ENCODE measurements at places on chromosomes 1 and 21. TPM values are rescaled to one million over a fixed set of nuclear protein-coding genes. Genes with fewer than 3 reads are reported as not detected.

Gene TSACC
- total RNA-seq, result 1.2 TPM

Gene ATAD3C
- total RNA-seq, result 21.3 TPM

Gene LCK
- total RNA-seq, result 3.5 TPM

Gene KPNA6
- total RNA-seq, result 44.6 TPM

Gene AIRE
- not detected for total RNA-seq

Gene OR2L3
- total RNA-seq, result not detected

Gene CD164L2
- 0.54 TPM for total RNA-seq

Gene LIX1L
- 26.9 TPM for total RNA-seq

Gene NTRK1
- total RNA-seq, result 0.11 TPM

Gene SRGAP2B
- total RNA-seq, result 11.6 TPM

GRCh38 chr1:89064632-89065031 is 376 bp downstream of the GBP1 start:
- H3K4me1 ChIP-seq, result peaks cover 22% of the 10 kb centered on the region
- DNase-seq, result no peak
- H3K27me3 ChIP-seq, result no peaks in the 10 kb centered on the region
- H3K27ac ChIP-seq, result peak overlapping the region; percentile 93

DNA sequence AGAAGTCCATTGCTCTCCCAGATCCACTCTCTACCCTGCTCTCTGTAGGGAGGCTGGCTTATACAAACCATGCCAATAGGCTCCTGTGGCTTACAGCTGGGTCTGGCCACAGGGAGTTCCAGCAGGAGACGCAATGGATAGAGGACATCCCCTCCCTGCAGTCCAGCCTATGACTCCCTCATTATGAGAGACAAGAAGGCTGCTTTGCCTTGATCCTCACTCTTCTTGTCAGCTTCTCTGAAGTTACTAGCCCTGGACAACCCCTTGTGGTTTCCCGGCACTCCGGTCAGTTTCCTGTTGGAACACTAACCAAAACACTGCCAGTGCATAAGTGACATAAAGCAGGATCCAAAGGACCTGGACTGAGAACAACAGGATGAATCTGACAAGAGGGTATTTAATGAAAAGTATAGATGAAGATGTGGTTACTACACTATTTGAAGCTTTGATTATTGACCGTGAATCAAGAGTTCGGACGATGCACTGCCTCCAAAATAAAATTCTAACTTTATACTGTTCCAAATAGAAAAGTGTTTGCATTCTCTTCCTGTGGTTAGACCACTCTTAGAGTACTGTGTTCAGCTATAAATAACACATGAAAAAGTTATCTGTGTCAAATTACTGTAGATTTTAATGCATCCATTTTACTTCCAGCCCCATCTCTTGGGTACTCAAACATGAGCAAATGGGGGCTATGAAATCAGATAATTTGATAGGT is 32.7 kb upstream of the ZNF326 start:
- H3K4me1 ChIP-seq, result no peaks in the 10 kb centered on the region
- H3K27me3 ChIP-seq, result no peaks in the 10 kb centered on the region
- no peaks in the 10 kb centered on the region for H3K36me3 ChIP-seq
- DNase-seq, result no peak
- no peak overlapping the region for H3K27ac ChIP-seq
- no peak overlapping the region for H3K4me3 ChIP-seq

GRCh38 chr1:1550591-1551432 is 10.4 kb upstream of the TMEM240 start:
- H3K27ac ChIP-seq, result no peak overlapping the region
- peaks cover 15% of the 10 kb centered on the region for H3K4me1 ChIP-seq
- H3K36me3 ChIP-seq, result no peaks in the 10 kb centered on the region
- peak; percentile 20 for DNase-seq

- DNase-seq, result no peak
- H3K27me3 ChIP-seq, result no peaks in the 10 kb centered on the region
- H3K27ac ChIP-seq, result no peak overlapping the region
- H3K4me3 ChIP-seq, result no peak overlapping the region
- no peaks in the 10 kb centered on the region for H3K4me1 ChIP-seq
Measured at GRCh38 chr21:35202431-35202830, 153.3 kb upstream of the RUNX1 start.

DNA sequence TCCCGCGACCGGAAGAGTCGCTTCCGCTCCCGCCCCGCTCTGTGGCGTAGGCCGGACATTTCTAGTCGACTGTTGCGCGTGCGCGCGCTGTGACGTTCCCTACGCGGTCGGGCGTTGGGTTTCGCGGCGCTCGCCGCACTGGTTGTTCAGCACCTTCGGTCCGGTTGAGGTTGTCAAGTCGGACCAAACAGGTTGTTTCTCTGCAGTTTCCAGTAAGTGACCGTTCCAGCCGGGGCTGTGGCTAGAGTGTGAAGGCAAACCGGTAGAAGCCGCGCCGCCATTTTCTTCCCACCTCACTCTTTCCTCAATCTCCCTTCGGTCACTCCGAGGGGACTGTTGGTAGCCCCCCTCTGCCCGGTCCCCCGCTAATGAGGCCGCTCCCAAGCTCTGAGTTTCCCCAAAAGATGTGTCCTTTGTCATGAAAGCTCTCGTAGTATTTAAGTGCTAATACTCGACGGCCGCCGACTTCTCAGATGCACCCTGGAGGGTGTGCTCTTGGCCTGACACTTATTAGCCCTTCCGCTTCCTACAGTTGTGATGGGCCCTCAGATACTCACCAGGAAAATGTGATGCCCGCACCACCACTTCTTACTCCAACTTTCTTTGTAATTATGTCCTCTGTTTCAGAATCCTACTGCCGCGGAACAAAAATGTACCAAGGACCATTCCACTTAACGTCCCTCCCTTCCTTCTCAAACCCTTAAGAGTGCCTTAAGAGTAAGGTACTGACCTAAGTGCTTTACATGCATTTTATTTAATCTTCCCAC is 56.3 kb downstream of the TRAF5 start:
- DNase-seq, result peak; percentile 95
- no peaks in the 10 kb centered on the region for H3K36me3 ChIP-seq
- peak overlapping the region; percentile 60 for H3K4me3 ChIP-seq

DNA sequence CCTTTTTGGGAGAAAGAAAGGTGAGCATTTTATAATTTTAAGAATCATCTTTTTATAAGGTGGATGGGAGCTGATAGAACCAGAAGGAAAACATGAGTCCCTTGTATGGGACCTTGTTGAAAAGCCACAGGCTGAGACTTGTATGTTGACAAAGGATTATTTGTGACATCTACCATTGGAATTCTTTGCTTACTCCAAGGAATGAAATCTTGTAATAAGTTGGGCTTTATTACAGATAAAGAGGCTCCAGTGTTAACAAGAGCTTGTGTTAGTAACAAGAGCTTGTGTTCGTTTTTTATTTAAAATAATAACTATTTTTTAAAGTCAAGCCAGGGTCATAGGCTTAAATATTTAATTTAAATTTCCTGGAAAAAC is 201.1 kb upstream of the CHRM3 start:
- no peaks in the 10 kb centered on the region for H3K36me3 ChIP-seq
- no peaks in the 10 kb centered on the region for H3K27me3 ChIP-seq
- no peak overlapping the region for H3K27ac ChIP-seq
- H3K4me1 ChIP-seq, result no peaks in the 10 kb centered on the region
- H3K4me3 ChIP-seq, result no peak overlapping the region

DNA sequence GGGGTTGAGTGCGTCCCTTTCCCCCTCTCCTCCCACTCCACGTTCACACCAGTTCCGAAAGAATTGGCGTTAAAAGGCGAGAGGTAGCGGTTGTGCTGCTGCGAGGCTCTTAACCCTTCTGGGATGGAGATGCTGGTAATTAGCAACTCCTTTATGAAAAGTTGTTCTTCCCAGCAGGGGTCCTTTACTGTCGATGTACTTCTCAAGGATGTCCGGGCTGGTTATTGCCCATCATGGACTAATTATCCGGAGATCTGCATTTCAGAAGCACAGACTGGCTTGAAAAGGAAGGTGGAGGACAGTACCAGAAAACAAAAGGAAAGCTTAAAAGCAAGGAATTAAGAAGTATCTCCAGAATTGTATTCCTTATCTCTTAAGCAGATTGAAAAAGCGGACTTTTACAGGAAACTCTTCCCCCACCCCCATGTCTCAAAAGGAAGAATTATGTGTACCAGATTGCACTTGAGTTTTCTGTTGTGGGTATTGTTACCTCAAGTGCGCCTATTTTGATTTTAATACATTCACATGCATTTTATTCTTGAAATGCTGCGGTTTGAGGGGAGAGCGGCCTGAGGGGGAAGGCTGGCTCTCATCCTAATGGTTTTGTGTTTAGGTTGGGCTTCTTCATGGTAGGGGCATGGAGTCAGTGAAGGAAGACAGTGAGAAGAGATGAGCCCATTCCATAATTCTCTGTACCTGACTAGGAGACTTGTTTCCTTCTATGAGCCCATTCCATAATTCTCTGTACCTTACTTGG is 1.5 kb downstream of the AK4 start:
- H3K27me3 ChIP-seq, result no peaks in the 10 kb centered on the region
- H3K36me3 ChIP-seq, result no peaks in the 10 kb centered on the region
- H3K4me1 ChIP-seq, result no peaks in the 10 kb centered on the region
- peak overlapping the region; percentile 19 for H3K27ac ChIP-seq

GRCh38 chr1:184792450-184792969 is 37.9 kb upstream of the EDEM3 start:
- no peaks in the 10 kb centered on the region for H3K4me1 ChIP-seq
- no peak overlapping the region for H3K4me3 ChIP-seq
- peak overlapping the region; percentile 6 for H3K27ac ChIP-seq
- H3K27me3 ChIP-seq, result no peaks in the 10 kb centered on the region
- peak; percentile 10 for DNase-seq

DNA sequence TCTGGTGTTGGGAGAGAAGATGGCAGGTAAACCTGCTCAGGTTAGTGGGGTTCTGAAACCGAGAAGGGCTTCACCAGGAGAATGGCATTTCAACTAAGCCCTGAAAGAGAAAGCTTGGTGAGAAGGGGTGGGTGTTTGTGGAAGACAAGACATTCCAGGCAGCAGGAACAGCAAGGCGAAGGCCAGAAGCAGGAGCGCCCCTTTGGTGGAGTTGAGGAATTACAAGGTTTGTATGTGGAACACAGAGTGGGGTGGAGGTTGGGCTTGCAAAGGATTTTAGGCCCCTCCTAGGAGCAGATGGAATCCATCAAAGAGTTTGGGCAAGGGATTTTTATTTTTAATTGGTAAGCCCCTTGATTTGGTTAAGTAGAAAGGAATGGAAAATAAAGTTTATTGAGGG is 24.8 kb upstream of the ELOA start:
- no peaks in the 10 kb centered on the region for H3K4me1 ChIP-seq
- no peak overlapping the region for H3K4me3 ChIP-seq
- peak; percentile 5 for DNase-seq
- no peaks in the 10 kb centered on the region for H3K36me3 ChIP-seq

DNA sequence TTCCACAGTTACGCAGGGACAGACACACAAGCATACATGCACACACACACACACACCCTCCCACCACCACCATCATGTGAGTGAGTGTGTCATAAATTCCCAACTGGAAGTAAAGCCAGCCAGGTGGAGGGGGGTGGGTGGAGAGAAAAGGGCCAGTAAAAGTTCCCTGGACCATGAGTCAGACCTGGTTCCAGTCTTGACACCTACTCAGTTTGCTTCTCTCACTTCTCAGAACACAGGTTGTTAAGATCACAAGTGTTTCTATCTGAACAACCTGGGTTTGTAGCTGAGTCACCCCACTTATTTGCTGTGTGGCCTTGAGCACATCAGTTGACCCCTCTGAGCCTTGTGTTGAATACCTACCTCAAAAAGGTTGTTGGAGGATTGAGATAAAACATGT is 9.6 kb downstream of the EPHA10 start:
- no peak overlapping the region for H3K4me3 ChIP-seq
- no peaks in the 10 kb centered on the region for H3K36me3 ChIP-seq
- H3K27ac ChIP-seq, result no peak overlapping the region
- no peak for DNase-seq

- DNase-seq, result peak; percentile 19
- H3K27ac ChIP-seq, result peak overlapping the region; percentile 7
- H3K4me3 ChIP-seq, result no peak overlapping the region
- H3K36me3 ChIP-seq, result no peaks in the 10 kb centered on the region
Measured at GRCh38 chr1:91889717-91890459, 3.9 kb upstream of the TGFBR3 start.

GRCh38 chr1:8318436-8318835 is 522 bp downstream of the SLC45A1 start:
- H3K27ac ChIP-seq, result no peak overlapping the region
- no peaks in the 10 kb centered on the region for H3K36me3 ChIP-seq
- no peak for DNase-seq

GRCh38 chr1:225258811-225259210 is 169.0 kb downstream of the LBR start:
- no peaks in the 10 kb centered on the region for H3K4me1 ChIP-seq
- H3K27me3 ChIP-seq, result no peaks in the 10 kb centered on the region
- no peak for DNase-seq
- no peaks in the 10 kb centered on the region for H3K36me3 ChIP-seq
- no peak overlapping the region for H3K4me3 ChIP-seq
- H3K27ac ChIP-seq, result no peak overlapping the region

DNA sequence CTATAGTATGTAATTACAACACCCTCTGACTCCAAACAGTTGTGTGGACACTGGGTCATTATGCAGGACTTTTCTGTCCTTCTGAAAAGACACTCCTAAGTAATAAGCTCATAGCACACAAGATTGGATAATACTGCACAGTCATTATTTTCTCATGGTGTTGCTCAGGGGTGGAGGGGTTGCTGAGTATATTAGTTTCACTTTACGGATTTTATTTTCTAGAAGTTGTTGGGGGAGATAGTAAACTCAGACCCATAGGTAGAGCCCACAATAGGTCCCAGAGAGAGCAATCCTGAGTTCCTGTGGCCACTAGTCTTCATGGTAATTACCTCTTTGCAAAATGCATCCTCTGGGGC is 53.4 kb downstream of the DUSP10 start:
- H3K36me3 ChIP-seq, result no peaks in the 10 kb centered on the region
- H3K27me3 ChIP-seq, result no peaks in the 10 kb centered on the region

DNA sequence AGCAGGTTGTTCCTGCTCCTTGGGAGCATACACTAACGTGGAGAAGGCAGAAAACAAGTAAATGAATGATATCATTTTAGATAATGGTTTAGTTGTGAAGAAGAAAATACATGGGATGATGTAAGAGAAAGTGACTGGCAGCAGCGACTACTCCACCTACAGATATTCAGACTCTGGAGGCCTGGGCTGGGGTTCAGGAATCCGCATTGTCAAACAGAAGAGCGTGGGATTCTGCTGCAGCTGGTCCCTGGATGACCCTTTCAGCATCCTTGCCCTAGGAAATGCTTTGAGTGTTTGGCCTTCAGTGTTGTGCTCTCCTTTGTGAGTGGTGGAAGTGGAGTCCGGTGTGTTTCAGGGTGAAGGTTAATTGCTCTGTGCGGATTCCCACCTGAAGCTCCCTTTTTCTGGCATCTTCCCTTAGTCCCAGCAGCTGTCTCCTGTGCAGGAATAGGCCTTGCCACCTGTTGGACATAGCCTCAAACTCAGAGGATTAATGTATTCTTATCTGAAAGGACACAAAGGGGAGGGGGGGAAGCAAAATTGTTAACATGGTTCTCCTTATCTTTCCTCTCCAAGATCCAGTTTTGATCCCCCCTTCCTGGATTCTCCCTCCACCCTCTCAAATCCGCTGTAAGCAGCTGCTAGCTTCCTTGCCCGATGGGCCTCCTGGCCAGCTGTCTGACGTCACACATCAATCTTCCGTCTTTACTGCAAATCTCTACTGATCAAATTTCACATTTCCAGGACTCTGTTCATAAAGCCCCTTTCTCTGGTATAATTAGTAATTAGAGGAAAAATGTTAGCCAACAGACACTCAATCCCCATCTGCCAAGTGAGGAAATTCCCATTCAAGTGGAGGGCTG is 68.3 kb upstream of the SPAG17 start:
- H3K4me1 ChIP-seq, result no peaks in the 10 kb centered on the region
- no peak overlapping the region for H3K27ac ChIP-seq
- no peaks in the 10 kb centered on the region for H3K27me3 ChIP-seq

All from thyroid gland (tissue), 4 donors.